ENCODE measurements at places on chromosomes 5 and 9.

DNA sequence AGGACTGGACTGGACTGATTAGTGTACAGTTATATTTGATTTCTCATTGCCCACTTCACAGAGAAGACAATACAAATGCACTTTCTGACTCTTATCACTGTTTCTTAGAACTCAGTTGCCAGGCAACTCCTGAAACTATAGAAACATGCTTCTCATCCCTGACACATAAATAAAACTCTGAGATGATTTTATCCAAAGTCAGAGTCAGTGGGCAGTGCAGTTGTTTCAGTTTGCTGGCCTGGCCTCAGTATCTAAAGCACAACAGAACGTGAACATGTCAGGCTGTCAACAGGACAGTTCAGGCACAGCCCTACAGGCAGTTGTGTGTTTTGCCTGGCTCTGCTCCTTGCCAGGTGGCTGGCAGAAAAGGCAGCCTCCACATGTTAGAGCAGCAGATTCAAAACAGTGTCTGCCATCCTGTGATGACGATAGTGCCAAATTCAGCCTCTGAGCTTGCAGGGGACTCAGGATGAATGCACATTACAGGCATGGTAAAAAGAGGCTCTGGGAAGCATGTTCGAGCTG is 65.1 kb upstream of the CCDC152 start:
- no peak for DNase-seq

DNA sequence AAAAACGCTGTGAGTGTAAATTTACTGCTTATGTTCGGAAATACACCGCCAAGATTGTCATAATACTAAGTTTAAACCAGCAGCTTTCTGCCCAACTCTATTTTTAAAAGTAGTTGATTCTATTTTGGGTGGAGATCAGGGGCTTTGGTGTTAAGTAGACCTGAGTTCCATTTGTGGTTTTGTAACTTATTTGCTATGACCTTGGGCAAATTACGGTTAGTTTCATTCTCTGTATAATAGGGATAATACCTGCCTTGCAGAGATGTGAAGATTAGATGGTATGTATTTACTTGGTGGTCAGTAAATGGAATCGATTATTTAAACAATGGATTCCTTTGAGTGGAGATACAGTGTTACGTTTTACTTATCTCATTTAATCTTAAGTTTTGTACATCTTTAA is 1.6 kb downstream of the RAD23B start:
- DNase-seq: no peak

GRCh38 chr5:117800261-117800660 is 1188.1 kb downstream of the DTWD2 start:
- DNase-seq: no peak

- no peak for DNase-seq
These were observed 284.9 kb upstream of the IRX1 start for GRCh38 chr5:3310541-3311261.

DNA sequence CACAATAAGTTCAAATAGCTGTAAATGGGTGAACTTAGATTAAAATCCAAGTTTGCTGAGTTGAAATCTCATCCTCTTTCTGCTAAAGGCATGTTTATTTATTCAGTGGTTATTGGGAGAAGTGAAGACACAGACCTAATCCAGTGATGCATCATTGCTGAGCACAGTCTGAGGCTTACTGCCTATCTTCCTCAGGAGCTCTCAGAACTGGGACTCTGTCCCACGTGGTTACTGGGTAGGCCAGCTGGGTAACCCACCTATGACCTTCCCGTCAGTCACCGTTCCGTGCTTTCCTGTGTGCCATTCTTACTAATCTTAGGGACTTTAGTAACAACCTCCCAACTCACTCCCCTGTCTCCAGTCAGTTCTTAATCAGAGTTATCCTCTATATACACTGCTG is 226.8 kb upstream of the ATP10B start:
- no peak for DNase-seq

DNA sequence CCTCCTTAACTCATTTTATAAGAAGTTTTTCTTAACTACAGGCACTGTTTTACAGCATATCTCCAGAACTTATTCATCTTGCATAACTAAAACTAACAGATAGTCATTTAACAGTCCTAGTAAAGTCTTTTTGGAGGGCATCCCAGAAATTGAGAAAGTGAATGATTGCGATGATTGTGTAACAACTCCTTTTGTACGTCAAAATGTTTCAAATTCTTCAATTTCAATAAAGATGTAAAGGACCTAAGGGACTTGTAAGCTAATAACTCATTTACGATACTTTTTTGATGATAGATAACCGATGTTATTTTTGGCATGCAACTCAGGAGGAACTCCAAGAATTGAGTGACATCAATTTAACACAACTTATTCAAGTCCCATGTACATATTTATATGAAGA is 42.7 kb downstream of the SVEP1 start:
- no peak for DNase-seq

DNA sequence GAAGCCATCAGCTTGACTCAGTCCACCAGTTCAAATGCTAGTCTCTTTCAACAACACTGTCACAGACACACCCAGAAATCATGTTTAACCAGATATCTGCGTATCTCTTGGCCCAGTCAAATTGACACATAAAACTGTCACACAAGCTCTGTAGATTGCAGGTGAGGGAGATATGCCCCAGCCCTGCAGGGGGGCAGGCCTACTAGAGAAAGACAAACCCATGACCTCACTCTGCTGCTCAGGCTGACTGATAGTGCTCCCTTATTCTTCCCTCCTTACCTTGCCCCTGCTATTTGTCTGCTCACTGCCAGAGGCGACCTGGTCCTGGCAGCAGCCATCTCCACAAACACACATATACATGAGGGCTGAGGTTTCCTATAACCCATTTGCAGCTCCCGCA is 351.3 kb downstream of the DRD1 start:
- DNase-seq: no peak

- no peak for DNase-seq
These were observed 75.2 kb upstream of the SPTLC1 start for GRCh38 chr9:92190536-92190790.

GRCh38 chr5:56735849-56736641 is 79.3 kb upstream of the MAP3K1 start:
- no peak for DNase-seq

DNA sequence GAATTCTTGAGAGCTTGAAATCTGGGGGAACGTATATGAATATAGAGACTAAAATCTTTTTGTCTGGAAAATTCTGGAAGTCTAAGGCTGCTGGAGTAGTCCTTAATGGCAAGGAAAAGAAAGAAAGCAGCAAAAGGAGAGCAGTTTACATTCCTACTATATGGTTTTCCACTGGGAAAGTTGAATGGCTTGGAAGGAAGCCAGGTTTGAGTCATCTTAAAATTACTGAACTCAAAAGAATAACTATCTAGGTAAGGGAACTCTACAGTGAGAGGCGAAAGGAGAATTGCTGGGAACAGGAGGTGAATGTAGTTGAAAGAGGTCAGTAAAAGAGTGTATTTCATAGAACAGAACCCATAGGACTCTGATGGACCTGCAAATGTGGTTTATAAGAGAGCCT is 258.1 kb upstream of the EDIL3 start:
- no peak for DNase-seq

DNA sequence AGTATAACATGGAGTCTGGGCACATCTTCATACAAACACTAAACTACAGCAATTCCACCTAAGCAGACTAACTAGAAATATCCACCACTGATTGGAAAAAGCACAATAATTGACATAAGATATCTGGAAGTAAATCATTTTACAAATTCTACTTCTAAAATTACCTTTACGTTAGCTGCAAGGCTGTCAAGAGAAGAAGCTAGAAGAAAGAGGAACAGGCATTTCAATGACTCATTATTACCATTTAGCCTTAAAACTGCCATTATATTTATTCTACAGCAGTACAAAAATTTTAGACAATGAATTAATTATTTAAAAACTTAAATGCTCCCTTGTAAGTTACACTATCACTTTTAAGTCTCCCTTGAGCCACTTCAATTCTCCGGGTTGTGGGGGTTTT is 43.4 kb upstream of the PLPP6 start:
- DNase-seq: no peak

DNA sequence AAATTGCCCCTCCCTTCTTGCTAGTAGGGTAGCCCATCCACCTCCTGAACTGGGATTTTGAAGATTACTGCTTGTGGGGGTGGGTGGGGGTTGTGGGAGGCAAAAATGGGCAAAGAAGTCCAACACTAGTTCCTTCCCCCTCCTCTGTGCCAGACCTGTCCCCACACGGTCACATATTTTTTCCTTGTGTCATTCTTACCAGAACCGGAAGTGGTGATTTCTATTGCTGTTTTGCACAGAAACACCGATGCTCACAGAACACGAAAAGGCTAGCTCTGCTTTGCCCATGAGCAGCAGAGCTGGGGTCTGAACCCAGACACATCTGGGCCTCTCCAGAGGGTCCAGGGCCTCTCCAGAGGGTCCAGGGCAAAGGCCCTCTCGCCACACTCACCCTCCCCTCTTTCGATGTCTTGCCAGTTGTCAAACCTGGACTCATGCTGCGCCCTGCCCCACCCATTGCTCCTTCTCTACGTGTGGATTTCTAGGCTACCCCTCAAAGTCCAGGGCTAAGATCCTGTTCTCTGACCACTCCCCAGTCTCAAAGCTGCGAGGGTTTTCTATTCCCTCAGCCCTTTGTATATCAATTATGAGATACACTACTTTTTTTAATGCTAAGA is 264.4 kb upstream of the MSX2 start:
- DNase-seq: no peak

DNA sequence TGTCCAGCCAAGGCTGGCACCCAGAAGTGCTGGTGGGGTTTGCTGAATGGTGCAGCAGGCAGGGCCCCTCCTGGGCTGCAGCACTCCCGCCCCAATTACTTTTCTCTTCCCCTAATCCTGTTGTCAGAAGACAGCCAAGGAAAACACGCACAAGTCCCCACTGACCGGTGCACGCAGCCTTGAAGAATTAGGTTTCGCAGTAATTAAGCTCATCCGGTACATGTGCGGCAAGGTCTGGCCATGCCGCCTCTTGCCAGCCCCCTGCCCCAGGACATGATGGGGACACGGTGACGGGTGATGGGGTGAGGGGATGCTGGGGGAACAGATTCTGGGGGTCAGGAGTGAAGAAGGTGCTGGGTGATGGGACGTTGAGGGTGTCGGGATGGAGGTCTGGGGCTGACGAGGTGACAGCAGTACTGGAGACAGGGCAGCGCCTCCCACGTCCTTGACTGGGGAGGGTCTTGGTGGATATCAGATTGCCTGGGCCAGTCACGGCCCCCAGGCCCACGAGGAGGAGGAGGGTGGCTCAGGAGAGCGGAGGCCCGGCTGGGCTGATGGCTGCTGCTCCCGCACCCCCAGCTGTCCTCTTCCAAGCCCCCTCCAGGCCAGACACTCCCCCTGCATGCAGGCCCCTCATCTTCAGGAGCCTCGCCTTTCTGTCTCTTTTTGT is 34.9 kb downstream of the BARX1 start:
- no peak for DNase-seq

- DNase-seq: no peak
These were observed 11.6 kb upstream of the ECM2 start for GRCh38 chr9:92547356-92547755.

DNA sequence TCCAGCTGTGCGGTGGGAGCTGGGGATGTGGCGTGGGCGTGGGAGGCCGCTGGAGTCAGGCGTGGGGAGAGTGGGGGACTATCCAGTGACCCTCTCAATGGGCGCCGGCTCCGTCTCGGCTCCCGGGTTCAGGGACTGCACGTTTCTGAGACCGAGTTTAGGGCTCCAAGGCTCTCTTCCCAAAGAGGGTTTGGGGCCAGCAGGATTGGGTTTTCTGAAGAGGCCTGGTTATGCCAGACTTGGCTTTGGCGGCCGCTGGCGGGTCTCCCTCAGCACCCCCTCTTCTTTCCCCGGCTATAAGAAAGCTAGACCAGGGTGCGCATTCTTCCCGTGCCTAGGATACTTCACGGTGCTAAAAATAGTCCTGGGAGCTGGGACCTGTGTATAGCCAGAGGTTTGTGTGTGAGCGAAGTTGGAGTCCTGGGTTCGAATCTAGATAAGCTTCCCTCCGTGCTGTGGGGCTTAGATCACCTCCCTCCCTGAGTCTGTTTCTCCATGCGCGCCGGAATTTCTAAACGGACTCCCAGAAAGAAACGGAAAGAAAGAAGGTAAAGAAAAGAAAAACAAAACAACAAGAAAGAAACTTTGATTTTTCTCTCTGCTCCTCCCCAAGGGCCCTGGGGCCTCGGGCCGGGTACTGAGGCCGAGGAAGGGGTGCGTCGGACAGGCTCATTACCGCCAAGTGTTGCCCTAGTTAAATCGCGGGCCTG is 5.0 kb downstream of the HAND1 start:
- DNase-seq: no peak

DNA sequence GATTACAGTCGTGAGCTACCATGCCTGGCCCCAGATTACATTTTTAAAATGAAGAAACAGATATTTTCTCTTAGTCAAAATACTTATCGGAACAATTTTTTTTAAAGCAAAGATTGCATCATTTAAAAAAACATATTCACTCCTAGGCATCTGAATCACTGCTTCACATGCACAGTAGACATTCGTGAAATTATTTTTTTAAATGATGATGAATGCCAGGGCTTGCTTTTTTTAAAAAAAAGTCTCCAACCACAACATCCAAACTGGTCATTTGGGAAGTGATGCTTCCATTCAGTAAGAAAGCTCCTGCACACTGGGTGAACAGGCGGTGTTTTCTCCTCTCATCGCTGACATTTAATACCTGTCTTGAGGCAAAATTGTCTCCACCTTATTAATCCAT is 223.0 kb upstream of the DMRT1 start:
- no peak for DNase-seq

DNA sequence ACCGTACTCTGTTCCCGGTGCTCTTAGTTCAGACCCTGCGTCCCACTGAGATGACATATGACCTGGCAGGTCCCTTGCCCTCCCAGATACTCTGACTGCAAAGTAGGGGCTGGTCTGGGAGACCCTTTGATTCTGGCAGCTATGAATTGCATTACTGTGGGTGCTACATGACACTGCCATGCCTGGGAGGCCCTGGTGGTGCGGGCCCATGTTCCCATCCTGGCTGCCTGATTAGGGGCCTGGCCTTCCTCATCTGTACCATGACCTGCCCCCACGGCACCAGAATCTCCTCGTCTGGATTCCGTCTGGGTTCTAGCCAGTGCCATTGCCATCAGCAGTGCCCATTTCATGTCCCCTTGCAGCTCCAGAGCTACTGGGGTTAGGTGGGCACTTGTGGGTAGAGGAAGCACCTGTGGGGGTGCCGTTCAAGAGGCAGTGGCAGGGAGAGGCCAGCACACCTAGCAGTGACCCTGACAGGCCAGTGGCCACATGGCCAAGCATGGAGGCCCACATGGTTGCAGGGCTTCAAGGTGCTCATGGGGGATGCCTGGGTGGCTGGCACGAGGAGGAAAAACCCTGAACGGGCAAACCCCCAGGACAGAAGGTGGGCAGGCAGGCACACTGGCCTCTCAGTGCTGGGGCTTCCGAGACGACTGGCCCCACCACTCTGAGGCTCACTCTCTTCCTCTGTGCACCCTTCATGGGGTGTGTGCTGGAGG is 69.7 kb downstream of the PHF2 start:
- DNase-seq: no peak

DNA sequence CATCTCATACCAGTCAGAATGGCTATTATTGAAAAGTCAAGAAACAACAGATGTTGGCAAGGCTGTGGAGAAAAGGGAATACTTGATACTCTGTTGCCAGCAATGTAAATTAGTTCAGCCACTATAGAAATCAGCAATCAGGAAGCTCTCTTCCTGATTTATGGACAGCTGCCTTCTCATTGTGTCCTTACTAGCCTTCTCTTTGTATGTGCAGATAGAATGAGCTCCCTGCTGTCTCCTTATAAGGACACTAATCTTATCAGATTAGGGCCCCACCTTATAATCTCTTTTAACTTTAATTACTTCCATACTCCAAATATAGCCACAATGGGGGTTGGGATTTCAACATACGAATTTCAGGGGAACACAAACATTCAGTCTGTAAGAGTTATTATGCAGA is 38.0 kb downstream of the KCNV2 start:
- DNase-seq: no peak

- no peak for DNase-seq
These were observed 15.8 kb downstream of the MCIDAS start for GRCh38 chr5:55211184-55211874.

All from stimulated activated CD8-positive, alpha-beta memory T cell treated with anti-CD3 and anti-CD28 coated beads, Interleukin-4, amount 100 ng/mL, for 4 hours (primary cell).